ENCODE measurements at places on chromosomes 1 and 21.

DNA sequence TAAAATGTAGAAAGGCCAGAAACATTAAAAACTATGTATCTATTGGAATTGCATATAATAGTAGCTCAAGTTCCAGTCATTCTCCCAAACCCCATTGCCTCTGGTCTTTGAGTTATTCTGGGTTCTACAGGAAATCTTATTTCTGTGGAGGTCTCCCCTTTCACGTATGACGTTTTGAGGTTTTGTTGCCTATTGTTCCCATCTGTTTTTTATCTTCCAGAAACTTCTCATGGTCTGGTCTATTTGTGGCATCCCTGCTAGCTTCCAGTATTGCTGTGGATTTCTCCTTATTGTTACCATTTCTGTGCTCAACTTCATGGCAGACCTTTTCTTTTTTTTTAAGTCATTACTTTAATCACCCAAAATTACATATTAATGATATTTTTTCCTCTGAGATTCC lies 43.3 kb downstream of the DTL start:
- DNase-seq, result no peak

GRCh38 chr1:203181586-203182386 lies 4.7 kb downstream of the CHI3L1 start:
- DNase-seq, result no peak

DNA sequence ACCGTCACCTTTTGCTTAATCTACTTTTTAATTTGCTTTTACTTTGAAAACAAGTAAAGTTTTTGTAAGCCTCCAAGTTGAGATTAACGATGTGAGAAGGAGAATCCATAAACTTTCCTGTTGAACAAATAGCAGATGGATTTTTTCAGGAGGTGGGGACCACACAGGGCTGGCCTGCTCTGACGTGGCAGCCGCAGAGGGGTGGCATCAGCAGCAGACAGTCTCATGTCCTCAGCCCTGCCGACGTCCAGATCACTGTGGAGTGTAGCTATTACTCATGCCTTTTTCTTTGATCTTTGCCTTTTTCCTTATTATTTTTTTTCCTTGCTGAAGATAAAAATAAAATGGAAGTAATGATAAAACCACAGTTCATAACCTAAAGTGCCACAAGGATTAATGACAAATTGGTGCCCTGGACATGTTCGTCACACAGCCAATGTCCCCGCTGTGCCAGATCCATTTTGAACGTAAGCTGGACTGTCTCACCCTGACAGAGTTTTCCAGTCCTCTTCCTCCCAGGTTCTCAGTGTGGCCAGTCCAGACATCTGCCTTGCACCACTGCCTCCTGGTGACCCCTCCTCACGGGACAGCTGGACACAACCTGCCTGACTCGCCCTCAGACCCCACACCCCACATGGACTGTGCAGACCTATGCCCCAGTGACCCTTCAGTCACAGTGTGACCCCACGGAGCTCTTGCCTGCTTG lies 15.4 kb upstream of the ZBTB21 start:
- no peak for DNase-seq

GRCh38 chr1:110870721-110871388 lies 2.1 kb upstream of the CD53 start:
- no peak for DNase-seq

- no peak for DNase-seq
These were observed 102.4 kb downstream of the PTGER3 start for GRCh38 chr1:70945251-70945650.

DNA sequence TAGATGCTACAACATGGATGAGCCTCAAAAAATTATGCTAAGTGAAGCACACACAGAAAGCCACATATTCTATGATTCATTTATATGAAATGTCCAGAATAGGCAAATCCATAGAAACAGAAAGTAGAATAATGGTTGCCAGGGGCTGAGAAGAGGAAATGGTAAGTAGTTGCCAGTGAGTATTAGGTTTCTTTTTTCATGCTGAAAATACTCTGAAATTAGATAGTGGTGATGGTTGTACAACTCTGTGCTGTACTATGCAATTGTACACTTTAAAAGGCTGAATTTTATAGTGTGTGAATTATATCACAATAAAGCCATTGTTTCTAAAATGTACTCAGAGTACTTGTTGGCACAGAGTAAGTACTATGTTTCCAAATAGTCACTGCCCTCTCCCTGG lies 15.5 kb upstream of the GFI1 start:
- no peak for DNase-seq

GRCh38 chr21:39422527-39423241 lies 22.9 kb downstream of the LCA5L start:
- no peak for DNase-seq

- DNase-seq, result no peak
These were observed 51.7 kb downstream of the RASSF5 start for GRCh38 chr1:206558794-206559671.

- DNase-seq, result no peak
These were observed 26.9 kb upstream of the DDR2 start for GRCh38 chr1:162605225-162605927.

DNA sequence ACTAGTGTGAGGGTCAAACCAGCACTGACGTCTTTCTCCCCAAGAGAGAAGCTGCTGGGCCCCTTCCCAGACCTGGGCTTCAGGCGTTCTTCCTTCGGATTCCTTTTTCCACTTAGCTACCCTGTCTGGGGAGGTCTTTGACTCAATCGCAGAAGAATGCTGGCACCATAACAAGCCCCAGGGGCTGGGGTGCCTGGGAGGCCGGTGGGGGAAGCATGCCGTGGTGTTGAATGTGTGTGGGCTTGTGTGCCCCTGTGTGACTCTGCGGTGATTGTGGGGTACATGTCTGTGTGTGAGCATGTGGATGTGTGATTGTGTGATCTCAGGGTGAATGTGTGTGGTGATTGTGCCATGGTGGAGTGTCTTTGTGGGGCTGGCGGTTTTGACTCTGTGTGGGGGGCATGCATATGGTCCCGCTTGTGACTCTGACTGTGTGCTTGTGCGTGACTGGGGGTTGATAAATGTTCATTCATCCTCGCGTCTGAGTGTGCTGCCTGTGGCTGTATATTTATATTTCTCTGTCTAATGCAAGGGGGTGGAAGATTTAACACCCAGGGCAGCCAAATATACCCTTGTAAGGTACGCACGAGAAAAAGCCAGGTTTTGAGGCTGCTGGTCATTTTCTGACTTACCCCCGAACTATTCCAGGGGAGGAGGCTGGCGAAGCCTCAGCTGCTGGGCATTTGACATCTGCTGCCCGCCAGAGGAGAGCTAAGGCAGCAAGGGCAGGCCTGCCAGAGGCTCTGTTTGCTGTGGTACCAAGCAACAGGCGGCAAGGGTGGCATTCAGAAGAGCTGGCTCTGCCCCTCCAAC lies 1.1 kb upstream of the SYNC start:
- DNase-seq, result no peak

- no peak for DNase-seq
These were observed 65.1 kb downstream of the PIK3CD start for GRCh38 chr1:9716404-9717192.

- DNase-seq, result no peak
These were observed 3.8 kb downstream of the DYRK1A start for GRCh38 chr21:37370152-37371040.

GRCh38 chr1:208036106-208036808 lies 125.3 kb upstream of the CD34 start:
- no peak for DNase-seq

DNA sequence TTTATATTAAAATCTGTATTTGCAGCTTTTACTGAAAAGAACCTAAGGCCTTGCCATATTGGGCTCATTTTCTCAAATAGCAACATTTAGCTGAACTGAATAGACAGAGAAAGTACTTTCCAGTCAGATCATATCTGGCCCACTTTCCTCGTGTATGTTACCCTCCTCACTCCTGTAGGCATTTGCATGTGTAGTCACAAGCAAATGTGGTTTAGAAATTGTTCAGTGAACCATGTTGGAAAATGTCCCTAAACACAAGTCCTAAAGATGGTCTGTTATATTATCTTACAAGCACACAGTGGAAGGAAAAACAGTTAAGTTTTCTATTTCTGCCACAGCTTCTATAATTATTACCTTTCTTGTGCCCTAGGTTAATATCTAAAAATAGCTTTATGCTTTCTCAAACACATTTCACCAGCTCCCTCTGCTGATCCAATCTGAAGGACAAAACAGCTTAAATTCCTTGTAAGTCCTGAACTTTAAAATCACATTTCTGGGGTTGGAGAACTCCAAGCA lies 606 bp upstream of the FMO4 start:
- peak; percentile 11 for DNase-seq

GRCh38 chr1:15279576-15280230 lies 32.7 kb downstream of the FHAD1 start:
- no peak for DNase-seq

DNA sequence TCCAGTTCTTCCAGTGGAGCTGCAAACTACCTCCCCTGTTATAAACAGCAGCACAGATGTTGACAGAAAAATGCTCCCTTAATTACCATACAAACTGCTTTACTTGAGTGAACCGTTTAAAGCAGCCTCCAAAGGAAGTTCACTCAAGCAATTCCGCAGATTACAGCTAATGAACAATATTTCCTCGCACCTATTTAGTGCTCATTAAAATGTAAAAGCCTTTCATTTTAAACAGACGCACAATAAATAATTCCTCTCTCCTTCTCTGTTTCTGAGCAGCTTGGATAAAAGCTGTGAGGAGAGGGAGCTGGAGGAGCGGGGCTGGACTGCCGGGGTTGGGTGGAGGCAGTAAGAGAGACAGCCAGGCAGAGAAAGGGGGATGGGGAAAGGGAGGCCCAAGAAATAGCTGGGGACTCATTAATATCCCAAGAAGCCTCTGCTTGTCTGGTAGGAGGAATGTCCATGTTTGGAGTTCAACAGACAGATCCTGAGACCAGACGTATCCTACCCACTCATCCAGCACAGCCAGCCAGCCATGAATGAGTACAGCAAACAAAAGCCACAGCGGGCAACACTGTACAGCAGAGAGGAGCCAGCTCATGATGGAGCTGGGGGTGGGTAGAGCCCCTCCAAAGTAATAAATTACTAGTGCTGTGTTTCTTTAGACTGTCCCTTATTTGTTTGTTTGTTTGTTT lies 227.7 kb downstream of the GPATCH2 start:
- no peak for DNase-seq

GRCh38 chr1:172654535-172654934 lies 4.4 kb upstream of the FASLG start:
- DNase-seq, result no peak

- no peak for DNase-seq
These were observed 45.8 kb downstream of the FAM78B start for GRCh38 chr1:166121010-166121409.

DNA sequence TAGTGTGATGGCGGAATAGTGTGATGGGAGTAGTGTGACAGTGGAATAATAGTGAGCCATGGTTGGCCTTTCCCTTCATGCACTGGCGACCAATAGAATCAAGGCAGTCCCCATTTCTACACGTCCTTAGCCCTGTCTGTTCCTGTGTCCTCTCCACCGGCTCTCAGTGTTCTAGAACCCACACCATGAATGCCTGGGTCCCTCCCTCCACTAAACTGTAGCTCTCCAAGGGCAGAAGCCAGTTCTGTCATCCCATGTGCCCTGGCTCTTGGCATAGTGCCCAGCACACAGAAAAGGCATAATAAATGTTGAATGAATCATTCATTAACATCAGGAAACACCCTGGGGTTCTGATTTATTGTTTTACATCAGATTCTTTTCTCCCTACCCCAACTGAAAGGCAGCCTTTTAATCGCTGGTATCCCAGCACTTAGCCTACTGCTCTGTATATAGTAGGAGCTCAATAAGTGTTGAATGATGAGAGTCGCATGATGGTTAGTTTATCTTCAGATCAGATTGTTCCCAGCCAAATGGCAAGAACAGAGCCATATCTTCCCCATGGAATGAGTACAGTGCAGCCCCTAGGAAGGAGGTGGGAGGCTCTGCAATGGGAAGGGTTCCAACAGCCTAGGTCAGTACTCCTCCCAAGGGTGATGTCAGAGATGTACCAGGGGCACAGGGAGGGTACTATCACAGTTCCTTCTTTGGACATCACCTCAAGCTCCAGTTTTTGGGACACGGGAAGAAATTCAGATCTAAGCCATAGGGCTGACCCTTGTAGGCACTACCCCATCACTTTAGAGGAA lies 325.7 kb downstream of the HHAT start:
- no peak for DNase-seq

DNA sequence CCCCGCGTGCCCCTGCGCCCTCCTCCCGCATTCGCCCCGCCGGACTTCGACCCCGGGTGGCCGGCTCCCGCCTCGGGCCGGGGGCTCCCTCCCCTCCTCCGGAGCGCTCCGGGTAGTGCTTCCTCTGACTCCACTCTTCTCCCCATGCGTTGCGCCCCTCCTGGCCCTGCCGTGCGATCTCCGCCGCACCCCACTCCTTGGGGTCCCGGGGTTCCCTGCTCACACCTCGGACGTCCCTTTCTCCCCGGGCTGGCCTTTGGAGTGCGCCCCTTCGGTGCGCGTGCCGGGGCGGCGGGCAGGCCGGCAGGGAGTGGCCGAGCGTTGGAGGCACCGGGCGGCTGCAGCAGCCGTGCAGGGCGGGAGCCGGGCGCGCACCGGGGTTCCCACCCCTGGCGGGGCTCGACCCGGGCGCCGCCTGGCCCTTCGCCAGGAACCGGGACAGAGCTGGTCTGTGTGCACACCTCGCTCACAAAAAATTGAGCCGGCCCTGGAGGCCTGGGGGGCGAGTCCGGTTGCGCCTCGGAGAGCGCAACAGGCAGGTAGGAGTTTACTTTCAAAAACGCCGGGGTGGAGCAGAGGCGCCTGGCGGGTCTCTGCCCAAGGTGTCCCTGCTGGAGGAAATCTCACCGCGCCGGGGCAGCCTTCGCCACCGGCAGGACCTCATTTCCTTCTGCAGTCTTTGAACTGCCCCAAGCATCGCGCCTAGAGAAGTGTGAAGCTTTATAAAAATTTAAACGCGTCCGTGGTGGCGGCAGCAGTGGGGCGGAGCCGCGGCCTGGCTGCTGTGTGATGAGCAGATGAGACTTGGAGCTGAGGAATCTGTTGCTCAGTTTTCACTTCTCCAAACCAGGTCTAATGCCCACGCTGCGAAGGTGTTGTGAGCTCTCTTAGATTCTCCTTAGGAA lies 650 bp downstream of the VANGL1 start:
- DNase-seq, result no peak

GRCh38 chr1:38071312-38072256 lies 25.0 kb upstream of the POU3F1 start:
- no peak for DNase-seq

- no peak for DNase-seq
These were observed 16.5 kb upstream of the ZMYM1 start for GRCh38 chr1:35062518-35063196.

GRCh38 chr1:231272173-231272572 lies 31.2 kb downstream of the GNPAT start:
- no peak for DNase-seq

DNA sequence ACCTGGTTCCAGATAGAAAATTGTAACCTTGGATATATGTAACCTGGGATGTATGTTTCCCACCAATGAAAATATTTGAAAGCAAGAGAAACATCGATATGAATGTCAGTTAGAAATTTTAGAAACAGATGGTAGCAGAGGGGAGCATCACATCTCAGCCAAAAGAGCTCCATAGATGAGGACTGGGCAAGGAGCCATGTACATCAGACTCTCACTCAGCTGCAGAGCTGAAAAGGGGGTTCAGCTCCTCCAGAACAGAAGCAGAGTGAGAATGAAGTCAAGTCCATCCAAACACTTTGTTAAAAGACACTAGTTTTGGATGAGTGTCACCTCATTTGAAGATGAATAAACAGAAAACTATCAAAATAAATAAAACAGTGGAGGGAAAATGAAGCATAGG lies 202.4 kb downstream of the HMCN1 start:
- DNase-seq, result no peak

All from memory B cell (primary cell).